Stimulated activated CD8-positive, alpha-beta memory T cell treated with anti-CD3 and anti-CD28 coated beads, Interleukin-15, amount 100 ng/mL, for 4 hours (primary cell): ENCODE measurements at places on chromosomes 1 and 21.

DNA sequence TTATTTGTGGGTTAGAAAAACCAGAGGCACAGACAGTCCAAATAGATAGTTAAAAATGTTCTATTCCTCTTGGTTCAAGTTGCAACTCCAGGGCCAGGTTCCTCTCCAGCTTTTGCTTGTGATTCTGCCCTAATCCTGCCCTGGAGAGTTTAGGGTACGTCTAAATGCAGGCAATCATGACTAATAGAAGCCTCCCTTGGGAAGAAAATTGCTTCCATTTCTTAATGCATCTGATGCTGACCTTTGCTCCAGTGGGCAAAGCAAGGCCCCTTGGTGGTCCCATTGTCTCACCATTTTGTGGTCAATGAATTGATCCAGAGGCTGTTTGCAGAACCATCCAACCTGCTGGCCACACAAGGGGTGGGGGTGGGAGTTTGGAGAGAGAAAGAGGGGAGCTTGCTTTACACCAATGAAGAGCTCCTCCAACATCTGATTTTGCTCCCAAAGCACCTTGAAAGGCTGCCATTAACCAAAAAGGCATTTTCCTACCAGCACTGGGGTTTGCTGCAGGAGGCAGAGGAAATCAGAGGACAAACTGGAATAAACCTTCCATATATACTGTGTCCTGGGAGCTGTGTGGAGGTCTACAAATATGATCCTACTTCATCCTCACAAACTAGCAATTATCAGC lies 31.3 kb downstream of the C8B start:
- no peak for DNase-seq

GRCh38 chr1:226820941-226821718 lies 49.3 kb upstream of the PSEN2 start:
- DNase-seq = no peak

- no peak for DNase-seq
Observed at GRCh38 chr21:30408782-30409494, 13.1 kb downstream of the KRTAP13-1 start.

- no peak for DNase-seq
Observed at GRCh38 chr1:216450227-216450626, 27.0 kb upstream of the USH2A start.

- DNase-seq = no peak
Observed at GRCh38 chr1:43864111-43865045, 69.2 kb upstream of the ARTN start.

DNA sequence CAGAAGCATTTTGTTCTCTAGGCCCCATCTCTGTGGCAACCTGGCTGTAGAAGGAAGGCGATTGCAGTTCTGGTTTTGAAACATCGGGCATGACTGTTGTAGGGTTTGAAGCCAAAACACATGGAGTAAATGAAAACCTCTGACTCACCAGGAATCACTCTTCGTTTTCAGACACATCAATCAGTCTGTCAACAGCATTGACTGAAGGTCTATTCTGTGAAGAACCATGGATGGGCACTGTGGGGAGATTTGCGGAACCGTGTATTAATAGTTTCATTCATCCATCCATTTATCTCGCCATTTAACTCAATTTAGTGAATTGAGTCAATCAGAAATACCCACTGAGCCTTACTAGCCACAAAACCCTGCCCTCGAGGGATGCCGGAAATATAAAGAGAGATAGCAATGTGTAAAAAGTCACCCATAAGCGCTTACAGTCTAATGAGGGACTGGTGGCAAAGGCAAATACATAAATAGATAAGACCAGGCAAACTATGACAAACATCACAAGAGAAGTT lies 364.6 kb upstream of the PROX1 start:
- no peak for DNase-seq

- DNase-seq = no peak
Observed at GRCh38 chr1:153940756-153941155, 5.8 kb downstream of the DENND4B start.

DNA sequence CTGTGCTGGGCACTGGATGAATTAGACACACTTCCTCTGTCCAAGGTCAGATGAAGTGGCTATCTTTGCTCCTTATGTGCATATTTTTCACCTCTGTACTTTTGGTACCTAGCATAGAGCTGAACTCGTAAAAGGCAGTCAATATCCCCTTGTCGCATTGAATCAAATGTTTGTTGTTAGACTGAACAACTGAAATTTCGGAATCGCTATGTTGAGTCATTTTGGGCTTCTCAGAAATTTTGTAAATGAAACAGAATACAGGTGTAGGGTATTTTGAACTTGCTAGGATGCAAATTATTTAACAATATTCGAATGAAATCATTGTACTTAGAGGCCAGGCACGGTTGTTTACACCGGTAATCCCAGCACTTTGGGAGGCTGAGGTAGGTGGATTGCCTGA lies 48.0 kb downstream of the PDE4B start:
- DNase-seq = no peak

DNA sequence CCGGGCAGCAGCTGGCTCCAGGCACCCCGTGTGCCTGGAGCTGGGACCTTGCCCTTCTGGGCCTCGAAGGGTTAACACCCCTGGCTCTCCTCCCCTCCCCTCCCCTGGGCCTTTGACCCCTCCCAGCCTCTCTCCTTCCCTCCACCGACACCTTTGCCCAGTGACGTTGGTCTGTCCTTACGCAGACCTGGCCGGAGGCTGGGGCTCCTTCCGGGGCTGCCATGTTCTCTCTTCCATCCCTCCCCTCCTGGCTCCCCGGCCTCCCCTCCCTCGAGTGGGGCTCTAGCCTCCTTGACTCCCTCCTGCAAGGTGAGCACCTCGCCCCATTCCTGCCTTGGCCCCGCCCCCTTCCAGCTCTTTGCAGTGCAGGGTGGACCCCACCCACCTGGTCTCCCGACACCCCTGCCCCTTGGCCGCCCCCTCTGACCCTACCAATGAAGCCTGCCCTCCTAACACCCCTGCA lies at the start of gene TMEM82:
Gene TMEM82 (plus strand): TSS at position 161 of the 463 bp plus-strand sequence. CDS start 61 bp downstream, at position 222.
- DNase-seq = no peak

DNA sequence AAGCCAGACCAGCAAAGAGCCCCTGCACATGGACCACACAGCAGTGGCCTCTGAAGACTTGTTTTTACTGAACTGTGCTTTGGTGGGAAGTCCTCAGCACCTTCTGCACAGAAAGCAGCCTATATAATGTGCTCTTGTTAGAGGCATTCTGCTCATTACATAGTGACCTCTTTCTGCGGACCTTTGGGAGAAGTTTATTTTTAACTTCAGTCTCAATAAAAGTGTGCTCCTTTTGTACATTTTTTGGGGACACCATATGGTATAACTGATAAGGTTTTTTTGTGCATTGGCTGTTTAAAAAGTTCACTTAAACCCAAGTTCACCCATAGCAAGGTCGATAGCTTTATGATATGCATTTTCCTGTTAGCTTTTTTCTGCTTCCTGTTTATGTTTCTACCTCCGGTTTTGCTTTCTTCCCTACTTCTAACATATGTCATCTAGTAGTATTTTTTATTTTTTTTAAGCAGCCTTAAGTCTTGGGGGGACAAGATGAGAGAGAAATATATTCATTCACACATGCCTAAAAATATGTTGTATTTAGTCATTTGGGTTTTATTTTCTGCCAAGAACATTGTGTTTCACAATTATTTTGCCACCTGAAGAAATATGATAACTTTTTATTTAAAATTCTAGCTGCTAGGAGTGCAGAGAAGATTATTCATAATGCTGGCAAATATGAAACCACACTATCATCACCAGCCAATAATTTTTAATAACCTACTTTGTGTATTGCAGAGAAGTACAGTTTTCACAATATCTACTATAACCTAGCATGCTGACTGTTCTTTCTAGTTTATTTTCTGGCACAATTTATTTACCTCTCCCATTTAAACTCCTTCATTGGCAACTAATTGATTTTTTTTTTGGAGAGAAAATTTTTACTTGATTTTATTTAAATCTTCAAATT lies 22.9 kb upstream of the SLC19A2 start:
- no peak for DNase-seq

DNA sequence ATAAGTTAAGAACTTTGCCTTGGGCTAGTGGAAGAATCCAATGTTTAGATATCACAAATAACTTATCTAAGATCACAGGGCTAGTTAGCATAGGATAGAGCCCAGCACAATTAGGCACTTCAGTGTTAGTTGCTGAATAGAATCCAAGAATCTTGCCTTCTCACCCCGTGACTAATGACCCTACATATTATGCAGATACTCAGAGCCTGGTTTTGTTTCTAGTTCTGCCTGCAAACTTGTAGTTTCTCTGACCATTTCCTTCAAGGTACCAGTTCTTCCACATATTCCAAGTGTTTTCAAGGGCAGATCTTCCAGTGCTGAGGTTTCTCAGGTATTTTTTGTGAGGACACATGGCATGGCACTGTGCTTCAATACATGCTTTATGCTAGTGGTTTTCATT lies 239.3 kb downstream of the KCNK2 start:
- DNase-seq = no peak

GRCh38 chr1:84748364-84748763 lies 58.1 kb upstream of the SSX2IP start:
- no peak for DNase-seq
